Activated naive CD8-positive, alpha-beta T cell treated with anti-CD3 and anti-CD28 coated beads, Interleukin-2, amount 10 ng/mL, durations not matched to agents 7 days and 5 days (primary cell): ENCODE measurements at places on chromosomes 16 and 17. TPM values are rescaled to one million over a fixed set of nuclear protein-coding genes. Genes with fewer than 3 reads are reported as not detected.

Gene SMIM36
- not detected for total RNA-seq

- no peak for DNase-seq
These were observed 7.1 kb downstream of the UBE2O start for GRCh38 chr17:76445697-76446448.

Gene ADAMTS18
- not detected for total RNA-seq

DNA sequence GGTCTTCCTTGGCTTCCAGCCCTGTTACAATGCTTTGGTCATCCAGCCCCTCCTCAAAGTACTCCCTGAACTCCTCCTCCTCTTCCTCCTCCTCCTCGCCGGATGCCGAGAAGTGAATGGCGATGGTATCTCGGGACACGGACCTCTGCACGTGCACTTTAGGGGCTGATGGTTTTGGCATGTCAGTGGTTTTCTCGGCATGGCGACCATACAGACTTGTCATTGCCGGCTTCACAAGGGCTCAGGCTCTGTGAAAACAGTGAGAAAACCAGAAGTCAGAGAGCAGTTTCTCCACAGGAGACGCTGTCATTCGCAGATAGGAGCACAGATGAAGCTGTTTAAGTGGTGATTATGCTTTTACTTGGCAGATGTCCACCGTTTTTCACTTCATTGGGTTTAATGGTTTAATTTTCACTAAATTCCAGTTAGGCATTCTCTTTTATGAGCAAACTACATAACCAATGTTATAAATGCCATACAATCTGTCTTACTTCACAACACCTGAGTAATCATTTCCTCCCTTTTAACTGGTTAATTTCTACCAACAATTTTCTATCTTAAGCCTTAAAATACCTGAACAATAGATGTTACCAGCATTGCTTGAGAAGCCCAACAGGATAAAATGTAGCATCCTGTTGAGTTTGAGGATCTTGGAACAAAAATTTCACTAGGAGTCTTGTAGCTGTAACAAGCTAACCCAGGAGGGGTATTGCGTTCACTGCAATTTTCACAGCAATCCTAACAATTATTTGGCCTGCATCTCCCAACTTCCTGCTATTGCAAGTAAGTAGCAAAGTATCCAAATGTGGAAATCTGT lies 48.9 kb downstream of the TEX2 start:
- no peak for DNase-seq

DNA sequence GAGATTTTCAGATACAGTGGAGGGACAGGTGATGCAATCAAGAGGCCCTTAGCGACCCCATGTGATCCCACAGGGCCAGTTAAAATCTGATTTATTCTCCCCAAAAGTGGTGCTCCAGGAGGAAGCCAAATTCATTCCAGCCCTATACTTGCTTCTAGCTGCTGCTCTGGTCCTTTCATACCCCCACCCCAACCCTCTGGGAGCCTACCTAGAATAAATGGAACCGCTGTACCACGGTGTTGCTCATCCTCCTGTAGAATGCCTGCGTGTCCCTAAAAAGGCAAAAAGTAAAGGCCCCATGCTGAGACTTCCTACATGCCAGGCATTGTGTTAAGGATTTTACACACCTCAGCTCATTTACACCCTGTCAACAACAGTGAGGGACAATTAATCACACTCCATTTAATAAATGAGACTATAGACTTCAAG lies 2.0 kb upstream of the RASL10B start:
- no peak for DNase-seq

Gene TBC1D3C
- total RNA-seq: 5.2 TPM

DNA sequence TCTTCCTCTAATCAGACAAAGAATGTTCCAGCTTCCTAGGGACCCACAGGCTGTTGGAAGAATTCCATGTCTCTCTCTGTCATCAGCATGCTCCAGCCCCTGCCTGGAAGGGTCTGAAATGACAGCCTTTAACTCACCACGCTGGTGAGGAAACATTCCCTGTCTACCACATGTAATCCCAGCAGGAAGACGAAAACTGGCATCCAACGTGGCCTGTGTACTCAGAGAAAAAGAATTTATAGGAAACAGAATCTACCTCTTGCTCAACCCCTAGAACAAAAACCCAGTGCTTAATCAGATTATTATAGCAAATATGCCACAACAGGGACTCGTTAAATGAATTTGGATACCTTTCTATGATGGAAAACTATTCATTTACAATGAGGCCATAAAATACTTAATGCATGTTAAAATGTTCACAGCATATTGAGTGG lies 147.3 kb upstream of the FOXF1 start:
- no peak for DNase-seq

- DNase-seq: no peak
These were observed 32.1 kb downstream of the GINS2 start for GRCh38 chr16:85656351-85657266.

- no peak for DNase-seq
These were observed at the start of gene CRYBA1 for GRCh38 chr17:29246628-29247027. TSS of gene CRYBA1 (plus strand) at chr17:29246859. CDS start at chr17:29246864, 5 bp downstream.

DNA sequence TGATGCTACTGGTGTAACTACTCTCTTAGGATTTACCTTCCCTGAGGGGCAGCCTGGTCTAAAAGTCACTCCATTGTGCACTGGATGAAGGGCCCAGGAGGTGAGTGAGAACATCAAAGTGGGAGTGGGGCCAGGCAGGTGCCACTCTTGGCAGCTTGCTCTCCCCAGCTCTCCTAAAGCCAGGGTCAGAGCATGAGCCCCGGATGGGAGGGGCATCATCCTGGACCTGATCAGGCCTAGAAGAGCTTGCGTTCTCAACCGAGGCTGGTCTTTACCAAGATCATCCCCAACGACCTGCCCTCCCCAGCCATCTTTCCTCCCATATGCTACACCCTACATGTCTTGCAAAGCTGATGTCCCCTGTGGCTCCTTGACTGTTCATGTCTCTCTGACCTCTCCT lies 87.1 kb downstream of the AIPL1 start:
- DNase-seq: no peak

- DNase-seq: no peak
These were observed 3.8 kb downstream of the OTOA start for GRCh38 chr16:21667575-21667974.

DNA sequence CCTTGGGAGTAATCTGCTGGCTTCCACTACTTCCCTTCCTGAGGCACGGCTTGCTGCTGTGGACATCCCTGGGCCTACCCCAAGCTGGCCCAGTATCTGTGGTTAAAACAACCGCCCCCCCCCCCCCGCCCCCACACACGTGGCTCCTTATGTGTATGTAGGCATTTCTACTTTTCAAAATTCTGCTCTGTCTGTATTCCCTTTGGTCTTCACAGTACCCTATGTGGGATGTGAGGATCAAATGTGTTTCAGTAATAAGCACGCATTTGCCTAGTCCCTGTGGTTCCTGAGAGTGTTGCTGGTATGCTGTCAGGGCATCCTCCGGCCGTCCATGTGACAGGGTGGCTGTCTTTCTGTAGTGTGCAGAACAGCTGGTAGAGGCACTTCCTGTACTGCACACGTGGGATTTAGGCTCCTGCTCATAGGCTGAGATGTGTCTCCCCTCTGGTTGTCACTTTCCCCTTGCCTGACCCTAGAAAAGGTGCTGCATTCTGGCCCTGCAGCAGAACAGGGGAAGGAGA lies 2.2 kb downstream of the NT5M start:
- DNase-seq: peak; percentile 54

GRCh38 chr17:62999736-63000135 lies 33.7 kb downstream of the TANC2 start:
- DNase-seq: no peak

GRCh38 chr17:51200846-51201245 lies 34.6 kb downstream of the NME2 start:
- no peak for DNase-seq

- DNase-seq: no peak
These were observed 176.2 kb upstream of the FAM20A start for GRCh38 chr17:68777243-68777855.

GRCh38 chr17:21149621-21150020 lies 22.9 kb downstream of the DHRS7B start:
- DNase-seq: no peak

DNA sequence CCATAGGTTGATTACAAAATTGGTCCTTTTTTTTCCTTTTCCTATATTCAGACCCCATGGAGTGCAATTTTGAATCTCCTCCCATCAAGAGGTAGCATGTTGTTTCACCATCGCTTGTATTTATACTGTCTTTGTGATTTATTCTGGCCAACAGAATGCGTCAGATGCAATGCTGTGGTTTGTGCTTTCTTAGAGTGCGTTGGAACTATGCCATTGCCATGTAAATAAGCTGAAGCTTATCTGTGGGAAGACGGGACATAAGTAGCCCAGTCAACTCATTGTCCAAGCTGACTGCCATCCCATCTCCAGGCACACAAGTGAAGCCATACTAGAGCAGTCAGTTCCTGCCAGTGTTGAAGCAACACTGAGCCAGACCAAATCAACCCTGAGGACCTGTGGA lies 1339.3 kb upstream of the GOT2 start:
- DNase-seq: no peak

Gene TBX6
- total RNA-seq: 2.4 TPM

- no peak for DNase-seq
These were observed 14.6 kb downstream of the EEF2K start for GRCh38 chr16:22220714-22221113.

DNA sequence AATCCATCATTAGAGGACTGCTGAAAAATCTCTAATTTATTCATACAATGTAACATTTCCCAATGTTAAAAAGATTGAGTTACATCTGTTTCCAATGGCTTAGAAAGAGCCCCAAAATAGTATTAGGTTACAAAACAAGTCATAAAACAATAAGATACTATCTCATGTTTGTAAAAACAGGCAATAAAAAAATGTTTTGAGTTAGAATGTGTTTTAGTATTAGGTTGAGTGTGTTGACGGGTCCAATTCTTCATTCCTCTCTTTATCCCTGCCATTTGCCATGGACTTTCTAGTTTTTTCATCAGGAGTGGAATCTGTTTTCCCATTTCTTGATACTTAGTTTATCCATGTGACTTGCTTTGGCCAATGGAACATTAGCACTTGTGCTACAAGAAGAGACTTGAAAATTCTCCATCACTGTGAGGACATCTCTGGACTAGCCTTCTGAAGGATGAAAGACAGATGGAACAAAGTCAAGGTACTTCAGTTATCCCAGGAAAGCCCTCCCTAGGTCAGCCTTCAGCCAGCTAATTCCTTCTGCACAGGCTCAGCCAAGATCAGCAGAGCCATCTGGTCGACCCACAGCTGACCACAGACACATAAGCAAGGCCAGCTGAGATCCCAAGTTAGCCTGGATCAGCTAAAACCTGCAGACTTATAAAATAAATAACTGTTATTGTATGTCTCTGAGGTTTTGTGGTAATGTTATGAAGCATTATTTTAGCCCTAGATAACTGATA lies 83.3 kb downstream of the HS3ST3A1 start:
- no peak for DNase-seq

- DNase-seq: no peak
These were observed 19.2 kb downstream of the STRADA start for GRCh38 chr17:63722403-63722802.

Gene HSD11B2
- total RNA-seq: not detected

DNA sequence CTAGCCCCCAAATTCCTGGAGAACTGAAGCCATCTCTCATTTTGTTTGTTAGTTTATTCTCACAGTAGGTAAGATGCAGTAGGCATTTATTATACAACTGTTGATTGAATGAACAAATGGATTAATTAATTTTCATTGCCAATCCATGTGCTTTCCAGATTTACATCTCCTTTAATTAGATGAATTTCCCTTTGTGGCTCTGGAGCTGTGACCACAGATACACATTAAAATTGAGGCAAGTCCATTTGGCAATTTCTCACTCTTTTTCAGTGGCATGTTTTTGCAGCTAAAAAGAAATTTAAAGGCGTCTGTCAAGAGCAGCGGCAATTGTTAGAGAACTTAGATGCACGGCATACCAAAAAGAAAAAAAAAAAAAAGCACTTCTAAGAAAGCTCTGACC lies 635.4 kb upstream of the SOX9 start:
- DNase-seq: no peak

DNA sequence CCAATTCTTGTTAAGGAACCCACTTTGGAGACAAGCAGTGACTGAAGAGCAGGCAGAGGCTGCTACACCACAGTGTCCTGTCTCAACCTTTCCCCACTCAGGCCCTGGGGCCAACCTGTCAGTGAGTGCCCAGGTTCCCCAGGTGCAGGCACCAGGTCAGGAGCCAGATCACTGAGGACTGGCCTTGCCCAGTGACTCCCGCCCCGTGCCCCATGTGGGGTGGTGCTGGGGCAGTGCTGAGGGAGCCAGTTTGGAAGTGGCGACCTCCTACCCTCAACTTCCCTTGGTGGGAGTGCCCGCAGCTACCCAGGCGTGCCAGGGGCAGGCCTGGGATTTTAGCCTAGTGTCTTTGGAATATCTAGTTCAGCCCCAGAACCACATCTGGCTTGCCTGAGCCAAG lies 29.3 kb downstream of the SREBF1 start:
- no peak for DNase-seq

Gene TUBG2
- 17.0 TPM for total RNA-seq

GRCh38 chr17:57068222-57068658 lies 16.8 kb upstream of the AKAP1 start:
- no peak for DNase-seq

DNA sequence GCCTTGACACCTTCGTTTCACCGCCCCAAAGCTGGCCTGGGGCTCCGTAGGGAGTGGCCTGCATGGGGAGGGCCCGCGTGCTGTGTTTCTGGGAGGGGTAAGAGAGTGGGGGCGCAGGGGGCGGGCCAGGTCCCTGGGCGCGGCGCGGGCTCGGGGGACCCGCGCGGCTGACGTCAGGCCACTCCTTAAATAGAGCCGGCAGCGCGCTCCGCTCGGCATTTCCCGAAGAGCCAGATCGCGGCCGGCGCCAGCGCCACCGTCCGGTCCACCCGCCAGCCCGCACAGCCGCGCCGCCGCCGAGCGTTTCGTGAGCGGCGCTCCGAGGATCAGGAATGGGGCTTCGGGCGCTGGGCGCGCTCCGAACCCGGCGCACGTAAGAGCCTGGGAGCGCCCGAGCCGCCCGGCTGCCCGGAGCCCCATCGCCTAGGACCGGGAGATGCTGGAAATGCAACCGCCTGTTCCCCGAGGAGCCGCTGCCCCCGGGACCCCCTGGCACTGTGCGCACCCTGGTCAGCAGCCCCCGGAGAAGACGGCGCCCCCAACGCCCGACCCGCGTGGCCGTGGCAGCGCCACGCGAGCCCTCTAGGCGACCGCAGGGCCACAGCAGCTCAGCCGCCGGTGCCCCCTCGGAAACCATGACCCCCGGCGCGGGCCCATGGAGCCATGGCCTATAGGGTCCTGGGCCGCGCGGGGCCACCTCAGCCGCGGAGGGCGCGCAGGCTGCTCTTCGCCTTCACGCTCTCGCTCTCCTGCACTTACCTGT lies at the start of gene HS3ST2:
TSS of gene HS3ST2 (plus strand) at position 215 of the 763 bp plus-strand sequence. CDS start at position 664, 449 bp downstream.
- no peak for DNase-seq

Gene PDIA2
- 0.31 TPM for total RNA-seq

- DNase-seq: no peak
These were observed 10.5 kb upstream of the NUDT7 start for GRCh38 chr16:77711775-77712174.

DNA sequence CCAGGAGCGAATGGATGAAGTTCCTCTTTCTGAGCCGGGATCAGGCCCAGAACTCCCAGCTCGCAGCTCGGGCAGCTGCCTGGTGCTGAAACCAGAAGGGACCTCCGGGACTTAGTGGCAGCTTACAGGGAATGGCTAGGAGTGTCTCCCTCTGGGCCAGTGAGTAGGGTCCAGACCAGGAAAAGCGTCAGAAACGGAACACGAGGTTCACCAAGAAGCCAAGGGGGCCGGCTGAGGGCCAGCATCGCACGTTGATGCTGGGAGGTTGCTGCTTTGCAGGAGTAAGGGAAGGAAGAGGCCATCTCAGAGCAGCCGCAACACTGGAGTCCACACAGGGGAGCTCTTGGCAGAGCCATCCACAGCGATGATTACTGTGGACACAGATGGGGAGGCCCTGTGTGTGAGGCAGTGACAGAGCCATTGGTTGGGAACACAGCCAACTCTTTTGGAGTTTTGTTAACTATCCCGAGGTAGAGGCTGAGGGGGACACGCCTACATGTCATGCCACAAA lies 74.0 kb upstream of the CREBBP start:
- no peak for DNase-seq
